AG08395 (cell line): ENCODE measurements at places on chromosomes 3 and 15.

GRCh38 chr3:190077395-190078045 is 43.2 kb downstream of the P3H2 start:
- no peak for DNase-seq

DNA sequence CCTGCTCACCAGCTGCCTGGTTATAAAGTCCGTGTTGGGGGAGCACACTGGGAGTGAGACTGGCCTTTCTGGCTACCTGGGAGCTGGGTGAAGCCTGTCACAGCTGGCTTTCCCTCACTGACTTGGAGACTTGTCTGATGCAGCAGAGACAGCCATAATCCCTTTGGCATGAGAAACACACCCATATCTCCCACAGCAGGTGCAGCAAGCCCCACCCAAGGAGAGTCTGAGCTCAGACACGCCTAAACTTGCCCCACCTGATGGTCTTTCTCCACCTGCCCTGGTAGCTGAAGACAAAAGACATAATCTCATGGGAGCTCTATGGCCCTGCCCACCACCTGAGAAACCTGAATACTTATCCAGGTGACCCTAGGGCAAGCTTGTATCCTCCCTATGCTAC is 54.8 kb downstream of the NMD3 start:
- DNase-seq, result no peak

DNA sequence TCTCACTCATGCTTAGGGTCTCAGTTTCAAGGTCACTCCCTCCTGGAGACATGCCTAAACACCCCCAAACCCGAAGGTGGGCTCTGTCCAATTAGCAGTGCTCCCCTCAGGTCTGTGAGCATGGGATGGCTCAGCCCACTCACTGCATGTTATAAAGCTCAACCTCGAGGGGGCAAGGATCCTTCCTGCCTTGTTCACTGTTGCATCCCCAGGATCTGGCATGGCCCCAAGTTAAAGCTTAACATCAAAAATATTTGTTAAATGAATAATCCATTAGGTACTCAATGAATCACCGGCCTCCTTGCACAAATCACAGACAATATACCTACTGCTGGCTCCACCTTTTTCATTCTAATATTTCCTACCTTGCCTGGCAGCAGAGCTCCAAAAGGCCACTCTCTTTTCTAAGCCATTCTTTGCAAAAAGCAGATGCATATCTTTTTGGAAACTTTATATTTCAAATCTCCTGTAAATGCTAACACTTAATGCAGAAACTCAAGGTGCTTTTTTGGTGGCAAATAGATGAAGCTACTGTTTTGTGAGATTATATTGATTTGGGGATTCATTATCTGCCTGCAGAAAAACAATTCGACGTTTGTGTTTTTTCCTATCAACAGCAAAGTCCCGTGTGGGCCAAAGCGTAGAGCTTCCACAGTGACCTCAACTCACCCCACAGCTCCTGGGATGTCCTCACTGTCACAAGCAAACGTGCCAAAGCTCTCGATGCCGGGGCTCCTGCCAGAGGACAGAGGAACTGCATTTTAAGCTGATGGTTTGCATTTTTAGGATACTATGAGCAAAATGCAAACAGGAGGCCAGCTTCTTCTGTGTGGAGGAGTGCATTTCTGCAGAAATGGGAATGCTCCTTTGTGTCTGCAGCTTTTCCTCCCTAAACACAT is 35.4 kb downstream of the PCOLCE2 start:
- DNase-seq, result peak; percentile 14

GRCh38 chr3:68483041-68483440 is 449.3 kb downstream of the TAFA4 start:
- no peak for DNase-seq

DNA sequence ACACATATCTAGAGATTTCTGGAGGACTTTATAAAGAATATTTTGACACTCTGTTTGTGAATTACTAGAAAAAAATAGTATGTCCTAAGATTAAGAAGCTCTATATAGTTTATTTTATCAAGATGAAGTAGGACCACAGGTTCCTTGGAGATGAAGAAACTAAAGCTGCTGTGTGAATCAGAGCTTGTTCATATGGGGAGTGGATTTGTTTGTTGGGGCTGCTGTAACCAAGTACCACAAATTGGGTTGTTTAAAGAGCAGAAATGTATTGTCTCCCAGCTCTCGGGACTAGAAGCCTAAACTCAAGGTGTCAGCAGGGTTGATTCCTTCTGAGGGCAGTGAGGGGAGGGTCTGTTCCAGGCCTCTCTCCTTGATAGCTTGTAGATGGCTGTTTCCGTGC is 270.6 kb upstream of the UMPS start:
- DNase-seq, result no peak

DNA sequence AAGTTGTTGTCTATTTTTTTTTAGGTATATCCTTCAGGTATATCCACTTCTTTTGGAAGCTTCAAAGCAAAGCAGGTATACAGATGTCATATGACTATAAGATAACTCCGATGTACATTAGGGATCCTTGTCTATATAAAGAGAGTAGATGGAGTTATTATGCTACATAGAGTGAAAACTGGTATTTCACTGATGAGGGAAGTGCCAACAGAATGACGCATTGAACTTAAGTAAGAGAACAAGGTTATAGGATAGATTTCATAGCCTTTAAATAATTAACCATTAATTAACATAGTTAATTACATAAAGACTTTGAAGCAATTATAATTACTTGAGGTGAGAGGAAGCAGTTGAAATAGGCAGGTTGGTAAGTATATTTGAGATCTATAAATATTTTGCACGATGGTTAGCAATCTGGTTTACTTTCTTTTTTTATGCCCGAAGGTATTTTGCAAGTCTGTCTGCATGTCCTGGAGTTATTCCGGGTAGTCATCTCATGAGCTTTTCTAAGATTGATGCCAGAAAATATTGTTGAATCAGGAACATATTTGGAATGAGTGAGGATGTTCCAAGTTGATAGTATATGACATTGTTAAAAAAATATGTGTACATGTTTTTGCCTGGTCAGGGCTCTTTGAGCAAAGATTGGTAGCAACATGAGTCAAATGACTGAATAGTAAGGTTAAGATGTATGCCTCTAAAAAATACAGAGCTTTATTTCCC is 299.5 kb upstream of the KCNMB2 start:
- DNase-seq, result peak; percentile 41

DNA sequence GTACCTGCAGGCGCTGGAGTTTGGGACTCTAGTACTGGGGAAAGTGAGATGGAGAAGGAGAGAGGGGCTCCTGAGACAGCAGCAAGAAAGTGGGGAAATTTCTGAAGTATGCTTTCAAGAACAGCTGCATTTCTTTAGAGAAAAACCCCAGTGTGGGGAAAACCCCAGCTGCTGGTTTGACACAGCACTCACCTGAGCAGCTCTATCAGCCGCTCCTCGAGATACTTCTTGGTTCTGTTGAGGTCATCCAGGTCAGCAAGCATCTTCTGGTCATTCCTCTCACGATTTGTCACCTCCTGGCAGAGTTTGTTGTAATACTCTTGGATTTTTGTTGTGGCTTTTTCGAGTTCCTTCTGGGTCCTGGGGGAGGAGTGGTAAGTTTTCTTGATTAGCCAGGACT is 18.8 kb downstream of the CXCR6 start:
- no peak for DNase-seq
